Effector memory CD4-positive, alpha-beta T cell (primary cell): ENCODE measurements at places on chromosomes 3 and 15.

- DNase-seq: no peak
These were observed 3.5 kb downstream of the MAPKAPK3 start for GRCh38 chr3:50620420-50620819.

DNA sequence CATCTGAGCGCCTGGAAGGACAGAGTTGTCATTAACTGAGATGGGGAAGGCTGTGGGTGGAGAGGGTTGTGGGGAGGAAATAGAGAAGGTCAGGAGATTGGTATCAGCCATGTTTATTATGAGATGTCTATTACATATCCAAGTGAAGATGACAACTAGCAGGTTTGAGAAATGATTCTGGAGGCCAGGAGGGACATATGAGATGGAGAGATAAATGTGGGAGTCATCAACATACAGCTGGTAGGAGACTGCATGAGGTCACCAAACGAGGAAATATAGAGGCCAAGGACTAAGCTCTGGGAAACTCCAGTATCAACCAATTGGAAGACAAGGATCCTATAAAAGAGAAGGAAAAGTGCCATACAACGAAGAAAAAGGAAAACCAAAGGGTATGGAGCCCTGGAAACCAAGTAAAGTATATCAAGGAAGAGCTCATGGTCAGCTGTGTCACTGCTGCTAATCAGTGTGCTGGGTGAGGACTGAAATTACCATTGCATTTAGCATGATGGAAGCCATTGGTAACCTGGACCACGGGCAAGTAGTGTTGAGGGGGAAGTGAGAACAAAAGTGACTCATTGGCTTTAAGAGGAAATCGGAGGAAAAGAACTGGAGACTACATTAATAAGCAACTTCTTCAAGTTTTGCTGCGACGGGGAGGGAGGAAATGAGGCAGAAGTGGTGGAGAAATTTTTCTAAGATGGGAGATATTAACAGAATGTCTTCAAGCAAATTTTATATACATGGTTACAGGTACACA lies 14.0 kb upstream of the UACA start:
- DNase-seq: no peak

DNA sequence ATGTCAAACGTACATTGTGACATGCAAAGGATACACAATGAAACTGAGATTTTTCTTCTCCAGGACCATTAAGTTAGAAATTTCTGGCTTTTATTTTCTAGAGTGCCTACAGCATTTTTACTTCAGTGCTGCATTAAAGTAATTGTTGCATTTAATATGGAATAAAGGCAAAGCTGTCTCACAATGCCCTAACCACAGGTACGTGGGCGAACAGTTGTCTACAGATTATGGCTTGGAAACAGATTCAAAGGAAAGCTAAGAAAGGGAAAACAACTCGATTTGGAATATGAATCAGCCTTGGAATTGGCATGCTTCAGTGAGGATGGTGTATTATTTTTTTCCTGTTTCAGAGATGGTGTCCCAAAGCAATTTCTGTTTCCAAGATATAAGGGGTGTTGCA lies 79.1 kb upstream of the TUSC7 start:
- no peak for DNase-seq

GRCh38 chr3:151262871-151263525 lies 15.3 kb downstream of the P2RY14 start:
- DNase-seq: no peak

- DNase-seq: no peak
These were observed 30.7 kb upstream of the CBLB start for GRCh38 chr3:105899516-105899915.

GRCh38 chr15:83587091-83587490 lies 66.8 kb upstream of the ADAMTSL3 start:
- DNase-seq: no peak

DNA sequence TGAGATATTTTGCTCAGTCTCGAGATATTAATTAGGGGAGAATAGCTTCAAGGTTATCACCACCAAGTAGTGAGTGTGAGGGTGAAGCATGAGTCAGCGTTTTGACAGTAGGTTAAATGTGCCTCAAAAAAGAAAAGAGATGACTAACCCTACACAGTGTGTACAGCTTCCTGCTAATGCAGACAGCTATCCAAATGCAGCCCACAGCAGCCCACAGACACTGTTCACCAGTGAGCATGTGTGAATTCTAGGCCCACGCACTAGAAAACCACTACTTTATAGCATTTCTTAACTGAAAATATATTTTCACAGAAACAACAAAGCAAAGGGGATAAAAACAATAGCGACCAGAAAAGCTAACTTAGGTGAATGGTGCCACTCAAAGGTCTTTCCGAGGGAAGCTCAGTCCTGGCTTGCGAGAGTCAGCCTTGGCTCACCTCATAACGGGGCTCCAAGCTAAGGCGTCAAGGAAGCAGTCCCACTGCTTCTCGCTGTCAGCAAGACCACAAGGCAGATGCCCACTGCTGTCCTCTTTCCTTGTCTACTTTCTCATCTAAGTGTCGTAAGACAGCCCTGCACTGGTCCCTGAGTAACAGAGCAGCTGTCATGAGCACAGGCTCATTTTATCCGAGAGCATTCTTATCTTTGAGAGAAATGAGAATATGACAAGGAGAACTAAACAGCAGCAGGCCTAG lies 47.6 kb downstream of the TXNRD3 start:
- no peak for DNase-seq

- no peak for DNase-seq
These were observed 72.5 kb downstream of the OSBPL10 start for GRCh38 chr3:31908391-31909097.

DNA sequence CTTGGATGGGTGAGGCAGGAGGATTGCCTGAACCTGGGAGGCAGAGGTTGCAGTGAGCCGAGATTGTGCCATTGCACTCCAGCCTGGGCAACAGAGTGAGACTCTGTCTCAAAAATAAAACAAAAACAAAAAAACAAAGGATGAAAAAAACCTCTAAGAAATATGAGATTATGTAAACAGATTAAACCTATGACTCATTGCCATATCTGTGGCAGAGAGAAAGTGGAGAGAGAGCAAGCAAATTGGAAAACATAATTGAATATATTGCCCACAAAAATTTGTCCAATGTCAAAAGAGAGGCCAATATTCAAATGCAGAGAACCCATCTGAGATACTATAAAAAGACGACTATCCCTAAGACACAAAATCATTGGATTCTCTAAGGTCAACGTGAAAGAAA lies 1106.0 kb downstream of the OTOL1 start:
- DNase-seq: no peak

GRCh38 chr15:76929011-76929760 lies 2.4 kb upstream of the RCN2 start:
- no peak for DNase-seq

- DNase-seq: no peak
These were observed 17.5 kb upstream of the HACD2 start for GRCh38 chr3:123602325-123602724.

GRCh38 chr3:66267906-66268305 lies 47.1 kb downstream of the SLC25A26 start:
- no peak for DNase-seq

DNA sequence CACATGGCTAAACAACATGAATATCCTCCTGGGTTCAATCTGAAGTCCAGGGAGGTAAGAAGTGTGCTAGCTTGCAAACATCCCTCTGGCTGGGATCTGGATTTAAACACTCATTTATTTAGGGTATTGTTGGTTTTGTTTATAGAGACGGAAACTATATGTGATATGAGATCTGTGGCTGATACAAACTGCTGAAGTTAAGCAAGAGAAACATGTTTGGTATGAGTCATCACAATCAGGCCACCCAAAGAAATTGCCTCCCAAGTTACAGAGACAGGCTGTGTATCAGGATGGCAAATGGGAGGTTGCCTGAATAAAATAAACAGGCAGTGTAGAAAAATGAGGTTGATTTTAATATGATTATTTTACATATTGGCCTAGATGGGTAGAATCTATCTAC lies 562.1 kb downstream of the IGSF11 start:
- DNase-seq: no peak

GRCh38 chr3:156718622-156719306 lies 44.4 kb downstream of the TIPARP start:
- no peak for DNase-seq

- no peak for DNase-seq
These were observed 18.2 kb upstream of the PLCL2 start for GRCh38 chr3:16866571-16866970.

DNA sequence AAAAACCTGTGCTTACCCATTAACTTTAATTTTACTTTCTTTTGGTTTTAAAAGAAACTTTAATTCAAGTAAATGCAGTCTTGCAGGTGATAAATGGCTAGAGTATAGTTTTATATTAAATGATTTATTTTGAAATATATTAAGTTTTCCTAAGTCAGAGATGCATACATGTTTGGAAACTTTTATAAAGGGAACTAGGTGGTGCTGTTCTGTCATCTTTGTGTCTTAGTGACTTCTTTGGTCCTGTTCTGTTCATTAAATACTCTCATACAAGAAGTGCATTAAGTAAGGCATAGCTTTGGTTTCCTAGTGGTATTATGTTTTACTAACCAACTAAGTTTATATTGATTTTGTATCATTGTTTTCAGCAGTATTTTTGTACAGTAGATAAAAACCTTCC lies 15.6 kb downstream of the CADM2 start:
- no peak for DNase-seq
